Activated CD4-positive, alpha-beta T cell treated with anti-CD3 and anti-CD28 coated beads, Interleukin-2, amount 50 U/mL, for 1 hour (primary cell): ENCODE measurements at places on chromosomes 11 and 22.

GRCh38 chr11:75105462-75105925 lies 8.8 kb upstream of the OR2AT4 start:
- DNase-seq: no peak

GRCh38 chr11:102416976-102417375 lies 35.6 kb downstream of the TMEM123 start:
- DNase-seq: no peak

- no peak for DNase-seq
Measured at GRCh38 chr22:44045145-44045544, 21.0 kb downstream of the PARVB start.

- no peak for DNase-seq
Measured at GRCh38 chr22:37304595-37305343, 22.5 kb downstream of the CYTH4 start.

GRCh38 chr22:30044369-30044768 lies 35.9 kb upstream of the HORMAD2 start:
- DNase-seq: no peak

DNA sequence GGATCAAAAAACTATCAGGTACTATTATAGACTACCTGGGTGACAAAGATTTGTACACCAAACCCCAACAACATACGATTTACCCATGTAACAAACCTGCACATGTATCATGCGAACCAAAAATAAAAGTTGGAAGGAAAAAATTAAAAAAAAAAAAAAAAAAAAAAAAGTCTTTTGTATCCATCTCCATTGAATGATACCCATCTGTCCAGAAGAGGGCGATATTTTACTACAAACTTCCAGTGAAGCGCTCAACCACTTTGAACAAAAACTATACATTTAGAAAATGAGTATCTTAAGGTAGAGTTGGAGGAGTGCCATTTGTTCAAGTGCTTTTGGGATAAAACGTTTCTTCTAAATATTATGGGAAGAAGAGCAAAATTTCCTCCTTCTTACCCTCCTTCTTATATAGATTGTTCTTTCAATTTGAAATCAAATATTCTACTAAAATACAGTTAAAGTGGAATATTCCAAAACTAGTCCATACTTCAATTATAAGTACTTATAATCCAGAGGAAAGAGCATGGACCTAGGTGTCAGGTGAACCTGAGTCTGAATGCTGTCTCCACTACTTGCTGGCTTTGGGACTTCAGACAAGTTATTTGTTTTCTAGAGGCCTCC lies 23.3 kb downstream of the ARL14EP start:
- DNase-seq: no peak

DNA sequence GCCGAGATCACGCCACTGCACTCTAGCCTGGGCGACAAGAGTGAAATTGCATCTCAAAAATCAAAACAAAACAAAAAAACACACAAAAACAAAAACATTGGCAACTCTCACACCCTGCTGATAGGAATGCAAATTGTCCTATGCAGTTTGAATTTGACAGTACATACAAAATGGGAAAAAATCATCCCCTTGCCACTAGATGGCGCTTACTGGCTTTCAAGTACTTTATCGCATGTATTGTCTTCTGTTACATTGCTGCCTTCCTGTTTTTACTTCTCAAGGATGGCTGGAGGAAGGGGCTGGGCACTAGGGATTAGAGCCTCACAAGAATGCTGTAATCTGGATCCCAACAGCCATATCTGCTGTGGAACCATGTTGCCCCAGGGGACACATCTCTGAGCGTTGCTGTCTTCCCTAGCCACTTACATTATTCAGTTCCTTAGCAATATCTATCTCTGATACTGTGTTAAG lies 59.4 kb upstream of the A4GALT start:
- DNase-seq: peak; percentile 6

DNA sequence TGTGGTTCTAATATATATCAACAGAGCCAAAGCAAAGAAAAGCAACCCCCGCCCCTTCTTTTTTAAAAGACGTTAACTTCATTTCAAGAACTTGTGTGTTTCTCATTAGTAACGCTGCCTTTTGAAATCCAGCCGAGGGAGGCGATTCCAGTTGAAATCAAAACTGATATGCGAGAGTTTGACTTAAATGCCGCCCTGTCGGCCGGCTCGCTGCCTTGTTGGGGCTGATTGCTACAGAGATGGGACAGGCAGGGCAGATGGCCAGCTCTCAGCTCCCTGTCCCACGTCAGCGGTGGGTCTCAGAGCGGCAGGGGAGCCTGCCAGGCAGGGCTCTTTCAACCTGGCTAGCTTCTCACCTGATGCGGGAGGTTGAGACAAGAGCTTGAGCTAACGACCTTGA lies 51.9 kb upstream of the ALX4 start:
- no peak for DNase-seq

DNA sequence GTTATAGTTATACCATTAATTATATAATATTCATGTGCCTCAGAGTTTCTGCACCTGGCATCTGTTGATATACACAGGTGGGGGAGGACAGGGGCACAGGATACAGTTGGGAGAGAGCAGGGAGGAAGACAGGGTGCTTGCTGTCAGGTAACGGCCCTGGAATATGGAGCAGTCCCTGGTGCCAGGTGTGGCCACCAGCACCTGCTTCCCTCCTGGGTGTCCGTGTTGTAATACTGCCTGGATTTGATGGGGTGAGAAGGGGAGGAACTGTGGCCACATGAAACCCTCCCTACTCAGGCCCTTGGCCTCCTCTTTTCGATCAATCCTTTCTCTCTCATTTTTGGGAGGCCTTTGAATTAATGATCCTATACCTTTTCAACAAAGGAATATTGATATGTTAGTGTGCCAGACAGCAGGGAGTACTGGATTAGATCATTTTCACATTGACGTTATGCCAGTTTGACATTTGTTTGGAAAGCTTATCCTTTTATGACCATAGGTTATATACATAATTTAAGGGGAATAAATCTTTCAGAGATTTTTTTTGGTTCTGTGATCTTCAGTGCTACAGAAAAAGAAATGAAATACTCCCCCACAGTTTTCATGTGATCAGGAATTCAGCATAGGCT lies 88.6 kb downstream of the TEAD1 start:
- DNase-seq: no peak

DNA sequence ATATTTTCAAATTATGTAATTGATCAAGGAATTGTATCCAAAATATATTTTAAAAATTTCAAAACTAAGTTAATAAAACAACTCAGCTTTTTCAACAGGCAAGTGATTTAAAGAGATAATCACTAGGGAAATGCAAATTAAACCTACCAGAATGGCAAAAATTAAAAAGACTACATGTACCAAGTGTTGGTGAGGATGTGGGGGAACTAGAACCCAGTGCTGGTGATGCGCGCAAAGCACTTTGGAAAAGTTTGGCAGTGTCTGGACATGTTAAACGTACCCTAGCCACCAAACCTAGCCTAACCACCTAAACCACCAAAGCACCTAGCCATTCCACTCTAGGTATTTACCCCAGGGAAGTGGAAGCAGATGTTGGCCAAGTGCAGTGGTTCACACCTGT lies 22.9 kb downstream of the PACSIN2 start:
- DNase-seq: no peak

- DNase-seq: no peak
Measured at GRCh38 chr11:69356703-69357457, 62.9 kb downstream of the MYEOV start.

DNA sequence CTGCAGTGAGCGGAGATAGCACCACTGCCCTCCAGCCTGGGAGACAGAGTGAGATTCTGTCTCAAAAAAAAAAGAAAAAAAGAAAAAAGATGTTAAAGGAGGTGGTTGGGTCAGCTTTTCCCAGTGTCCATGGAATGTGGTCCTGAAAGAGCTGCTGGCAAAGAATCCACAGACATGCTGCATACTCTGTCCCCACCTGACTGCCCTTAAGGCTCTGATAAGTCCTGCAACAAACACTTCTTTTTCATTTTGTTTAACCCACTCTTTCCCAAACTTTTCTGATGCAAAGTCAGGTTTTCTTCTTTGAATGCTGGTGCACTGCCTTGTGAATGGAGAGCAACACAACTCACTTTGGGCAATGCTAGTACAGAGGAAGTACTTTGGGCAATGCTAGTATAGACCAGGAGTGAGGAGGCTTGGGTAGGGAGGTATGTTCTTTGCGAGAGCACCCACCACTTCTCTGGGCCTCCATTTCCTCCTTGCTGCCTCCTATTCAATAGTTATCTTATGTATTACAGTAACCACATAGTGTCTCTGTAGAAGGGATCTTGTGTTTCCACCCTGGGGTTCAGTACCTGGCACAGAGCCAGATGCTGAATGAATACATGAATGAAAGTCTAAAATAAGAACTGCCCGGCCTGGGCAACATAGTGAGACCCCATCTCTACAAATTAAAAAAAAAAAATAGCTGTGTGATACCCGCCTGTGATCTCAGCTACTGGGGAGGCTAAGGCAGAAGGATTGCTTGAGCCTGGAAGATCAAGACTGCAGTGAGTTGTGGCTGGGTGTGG lies 18.9 kb downstream of the LIF start:
- no peak for DNase-seq

DNA sequence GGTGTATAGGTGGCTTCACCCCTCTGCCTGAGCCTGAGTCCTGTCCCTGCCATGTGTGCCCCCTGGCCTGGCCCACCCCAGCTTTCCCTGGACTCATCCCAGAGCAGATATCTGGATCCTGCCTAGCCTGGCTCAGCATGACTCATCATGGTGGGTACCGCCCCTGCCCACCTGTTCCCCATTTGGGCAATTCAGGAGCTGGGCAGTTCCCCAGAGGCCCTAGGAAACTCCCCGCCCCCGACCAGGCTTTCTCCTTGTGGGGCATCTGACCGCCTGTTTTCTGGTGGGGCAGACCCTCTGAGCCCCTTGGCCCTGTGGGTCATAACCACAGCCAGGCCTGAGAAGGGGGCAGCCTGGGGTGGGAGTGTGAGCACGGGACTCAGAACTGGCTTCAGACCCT lies 4.4 kb downstream of the TSPO start:
- DNase-seq: no peak

DNA sequence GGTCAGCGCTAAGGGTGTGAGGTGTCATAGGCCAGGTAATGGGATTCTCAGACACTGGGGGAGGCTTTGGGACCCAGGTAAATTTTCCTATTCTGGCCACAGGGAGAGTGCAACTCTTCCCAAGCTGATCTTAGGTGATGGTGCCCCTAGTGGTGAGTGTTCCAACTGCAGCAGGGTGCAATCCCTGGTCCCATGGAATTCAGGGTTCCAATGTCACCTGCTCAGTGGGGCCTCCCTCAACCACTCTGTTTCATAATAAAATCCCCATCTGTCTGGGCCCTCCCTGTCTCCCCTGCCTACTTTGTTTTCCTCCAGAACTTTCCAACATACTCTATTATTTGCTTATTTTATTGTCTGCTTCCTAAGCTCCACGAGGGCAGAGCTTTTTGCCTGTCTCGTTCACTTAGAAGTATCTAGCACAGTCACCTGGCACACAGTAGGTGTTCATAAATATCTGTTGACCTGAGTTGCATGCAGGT lies 2.9 kb upstream of the SGSM1 start:
- peak; percentile 65 for DNase-seq

DNA sequence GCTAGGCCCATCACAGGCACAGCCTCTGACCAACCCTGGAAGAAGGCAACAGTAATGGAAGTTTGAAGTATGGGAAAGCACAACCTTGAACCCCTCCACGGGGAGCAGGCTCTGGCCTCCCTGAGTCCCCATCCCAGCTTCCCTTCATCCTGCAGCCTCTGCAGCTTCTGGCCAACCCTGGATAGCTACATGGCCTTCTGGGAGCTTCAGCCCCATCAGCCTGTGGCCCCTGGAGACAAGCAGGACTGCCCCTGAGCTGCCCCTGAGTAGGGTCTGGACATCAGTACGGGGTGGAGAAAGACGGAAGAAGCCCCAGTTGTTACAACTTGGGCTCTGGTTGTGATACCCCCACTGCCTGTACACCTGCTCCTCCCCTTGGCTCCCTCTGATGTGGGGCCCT lies 113.8 kb upstream of the CD82 start:
- no peak for DNase-seq

- no peak for DNase-seq
Measured at GRCh38 chr11:72807021-72807693, 7.1 kb upstream of the ATG16L2 start.

GRCh38 chr22:11066458-11067285 lies 4461.3 kb upstream of the OR11H1 start:
- DNase-seq: no peak

GRCh38 chr22:25113316-25113721 lies 86.3 kb upstream of the CRYBB3 start:
- no peak for DNase-seq

DNA sequence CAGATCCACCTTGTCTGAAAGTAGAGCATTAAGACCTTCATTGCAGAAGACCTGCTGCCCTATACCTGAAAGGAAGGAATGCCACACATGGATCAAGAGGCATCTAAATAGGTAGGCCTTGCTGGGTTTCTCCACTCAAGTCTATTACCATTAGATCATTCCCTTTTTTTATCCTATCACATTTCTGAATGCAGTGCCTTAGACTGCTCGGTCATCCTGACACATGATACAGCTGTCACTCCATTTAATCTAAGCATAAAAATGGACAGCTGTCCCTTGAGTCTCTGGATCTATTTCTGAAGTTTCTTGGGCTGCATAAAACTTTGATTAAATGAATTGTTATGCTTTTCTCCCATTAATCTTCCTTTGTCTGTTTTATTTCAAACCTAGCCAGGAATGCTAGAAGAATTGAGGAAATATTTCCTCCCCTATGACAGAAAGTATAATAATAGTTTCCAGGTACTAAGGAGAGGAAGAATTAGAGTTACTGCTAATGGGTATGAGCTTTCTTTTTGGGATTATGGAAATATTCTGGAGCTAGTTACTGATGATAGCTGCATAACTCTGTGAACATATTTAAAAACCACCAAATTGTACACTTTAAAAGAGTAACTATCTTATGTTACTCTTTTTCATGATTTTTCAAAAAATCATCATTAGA lies 88.0 kb downstream of the DLG2 start:
- no peak for DNase-seq

DNA sequence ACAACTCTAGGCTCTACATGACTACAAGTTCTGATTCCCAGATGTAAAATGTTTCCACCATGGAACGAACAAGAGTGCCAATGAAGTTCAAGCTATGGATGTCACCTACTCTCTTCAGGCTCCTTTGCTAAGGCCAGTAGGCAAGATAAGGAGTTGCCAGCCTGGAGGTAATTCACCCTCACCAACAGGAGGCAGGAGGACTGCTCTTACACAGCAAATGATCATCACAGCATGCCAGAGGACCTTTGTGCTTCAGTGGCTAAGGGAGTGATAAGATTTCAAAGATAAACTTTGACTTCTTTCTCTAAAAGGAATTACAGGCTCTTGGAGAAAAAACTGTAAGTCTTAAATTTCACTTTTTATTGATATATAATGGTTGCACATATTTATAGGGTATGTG lies 54.1 kb upstream of the SLC36A4 start:
- no peak for DNase-seq

GRCh38 chr11:64591257-64592233 lies 525 bp downstream of the SLC22A12 start:
- DNase-seq: no peak

- DNase-seq: no peak
Measured at GRCh38 chr11:89437317-89437716, 53.9 kb downstream of the NOX4 start.

GRCh38 chr11:43145653-43146052 lies 166.1 kb upstream of the API5 start:
- no peak for DNase-seq
